Activated naive CD4-positive, alpha-beta T cell (primary cell): ENCODE measurements at places on chromosomes 11 and 22.

DNA sequence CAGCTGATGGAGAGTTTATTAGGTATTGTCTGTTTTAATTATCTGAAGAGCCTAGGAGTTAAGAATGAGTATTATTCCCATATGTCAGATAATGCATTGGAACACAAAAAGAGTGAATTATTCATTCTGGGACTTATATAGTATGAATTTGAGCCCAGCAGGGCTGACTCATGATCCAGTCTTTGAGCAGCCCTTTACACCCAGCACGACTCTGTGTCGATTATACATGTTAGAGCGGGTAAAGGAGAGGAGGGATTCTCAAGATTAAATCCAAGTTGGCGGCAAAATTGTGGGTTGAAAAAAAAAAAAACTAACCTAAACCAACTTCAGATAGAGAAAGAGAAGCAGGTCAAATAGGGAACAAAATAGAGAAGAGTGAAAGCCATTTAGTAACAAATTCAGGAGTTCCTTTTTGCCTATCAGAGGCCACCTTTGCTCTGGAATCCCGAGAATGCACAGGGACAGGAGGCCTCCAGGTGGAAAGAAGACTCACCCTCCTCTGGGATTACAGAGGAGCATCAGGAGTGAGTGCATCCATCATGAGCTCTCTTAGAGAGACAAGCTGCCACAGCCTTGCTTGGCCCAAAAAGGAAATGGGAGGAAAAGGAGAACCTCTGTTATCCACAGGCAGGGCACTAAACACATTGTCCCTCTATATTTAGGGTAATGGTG lies 3.1 kb downstream of the MRGPRX1 start:
- DNase-seq, result no peak

DNA sequence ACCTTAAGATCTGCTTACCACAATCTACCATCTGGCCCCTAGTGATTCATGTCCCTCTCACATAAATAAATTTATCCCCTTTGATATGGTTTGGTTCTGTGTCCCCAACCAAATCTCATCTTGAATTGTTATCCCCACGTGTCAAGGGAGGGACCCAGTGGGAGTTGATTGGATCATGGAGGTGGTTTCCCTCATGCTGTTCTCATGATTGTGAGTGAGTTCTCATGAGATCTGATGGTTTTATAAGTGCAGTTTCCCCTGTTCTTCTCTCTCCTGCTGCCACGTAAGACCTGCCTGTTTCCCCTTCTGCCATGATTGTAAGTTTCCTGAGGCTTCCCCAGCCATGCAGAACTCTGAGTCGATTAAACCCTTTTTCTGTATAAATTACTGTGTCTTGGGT lies 37.2 kb downstream of the OR2AG2 start:
- DNase-seq, result no peak

DNA sequence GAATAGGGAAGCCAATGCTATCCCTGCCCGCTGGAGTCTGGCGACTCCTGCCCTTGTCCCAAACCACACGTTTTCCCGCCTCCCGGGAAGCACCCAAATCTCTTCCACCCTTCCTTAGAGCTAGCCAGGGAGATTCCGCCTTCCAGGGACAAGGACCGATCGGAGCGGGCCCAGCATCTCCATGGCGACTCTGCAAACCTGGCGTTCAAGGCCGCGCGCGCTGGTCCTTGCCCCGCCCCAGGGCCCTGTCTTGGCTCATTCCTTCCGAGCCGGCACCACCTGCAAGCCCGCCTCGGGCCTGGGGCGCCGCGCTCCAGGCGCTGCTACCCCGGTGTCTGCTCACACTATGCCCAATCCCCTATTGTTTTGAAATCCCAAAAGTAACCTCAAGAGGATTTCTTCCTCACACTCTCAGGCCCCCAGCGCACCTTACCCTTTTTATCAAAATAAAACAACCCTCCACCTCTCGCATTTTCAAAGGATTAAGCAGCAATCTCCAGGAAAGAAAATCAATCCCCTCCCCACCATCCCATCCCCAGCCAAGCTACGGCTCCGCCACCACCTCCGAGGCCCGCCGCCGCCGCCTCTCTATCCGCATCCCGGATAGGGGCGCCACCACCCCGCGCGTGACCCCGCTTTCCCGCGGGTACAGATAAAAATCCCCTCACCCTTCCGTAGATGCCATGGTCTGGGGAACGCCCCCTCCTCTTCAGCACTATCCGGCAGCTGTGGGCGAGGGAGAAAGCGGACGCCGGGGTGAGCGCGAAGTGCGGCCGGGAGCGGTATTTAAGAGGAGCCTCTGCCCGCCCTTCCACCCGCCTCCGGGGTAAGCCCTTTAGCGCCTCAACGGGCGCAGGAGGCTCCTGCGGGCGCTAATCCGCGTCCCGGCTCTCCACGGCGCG lies 825 bp downstream of the SLC1A2 start:
- no peak for DNase-seq

DNA sequence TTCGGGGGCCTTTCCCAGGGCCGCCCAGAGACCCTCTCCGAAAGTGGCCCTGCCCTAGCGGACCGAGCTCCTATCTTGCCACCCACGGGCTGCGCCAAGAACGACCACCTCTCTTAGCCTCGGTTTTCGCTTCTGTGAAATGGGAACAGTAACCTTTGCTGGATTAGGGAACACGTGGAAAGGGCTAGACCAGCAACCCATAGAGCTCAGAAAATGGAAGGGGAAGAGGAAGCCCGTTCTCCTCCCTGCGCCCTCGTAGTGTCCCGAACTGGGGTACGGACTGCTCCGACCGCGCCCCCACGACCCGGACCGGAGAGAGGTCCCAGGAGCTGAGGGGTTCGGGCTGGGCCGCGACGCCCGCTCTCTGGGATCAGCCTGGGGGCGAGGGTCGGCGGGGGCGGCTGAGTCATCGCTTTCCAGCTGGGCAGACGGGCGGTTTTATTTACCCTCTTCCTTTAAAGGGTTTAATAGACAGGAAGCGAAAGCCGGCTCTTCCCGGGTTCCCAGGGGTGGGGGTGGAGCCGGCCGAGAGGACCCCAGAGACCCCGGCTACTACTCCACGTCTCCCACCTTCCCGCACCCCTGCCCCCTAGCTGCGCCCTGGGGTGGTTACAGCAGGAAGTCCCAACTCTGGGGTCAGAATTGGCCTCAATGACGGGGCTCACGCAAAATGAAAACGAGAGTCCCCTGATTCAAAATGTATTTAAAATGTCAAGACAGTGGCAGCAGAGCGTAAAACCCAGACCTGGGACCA lies 907 bp upstream of the PHLDA2 start:
- DNase-seq, result no peak

DNA sequence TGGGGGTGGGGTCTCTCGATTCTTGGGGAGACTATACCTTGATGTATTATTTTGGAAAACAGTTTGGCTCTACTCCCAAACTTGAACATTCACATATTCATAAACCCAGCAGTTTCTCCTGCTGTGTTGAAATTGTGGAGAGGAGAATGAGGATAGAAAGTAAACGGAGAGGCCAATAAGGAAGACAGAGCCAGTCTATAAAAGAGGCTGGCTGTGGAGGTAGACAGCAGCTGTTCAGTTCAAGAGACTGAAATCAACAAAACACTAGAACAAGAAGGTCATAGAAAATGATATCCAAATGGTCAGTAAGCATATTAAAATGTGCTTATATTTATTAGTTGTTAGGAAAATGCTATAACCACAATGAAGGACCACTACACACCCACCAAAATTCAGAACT lies 1.9 kb upstream of the MOGAT2 start:
- DNase-seq, result no peak

DNA sequence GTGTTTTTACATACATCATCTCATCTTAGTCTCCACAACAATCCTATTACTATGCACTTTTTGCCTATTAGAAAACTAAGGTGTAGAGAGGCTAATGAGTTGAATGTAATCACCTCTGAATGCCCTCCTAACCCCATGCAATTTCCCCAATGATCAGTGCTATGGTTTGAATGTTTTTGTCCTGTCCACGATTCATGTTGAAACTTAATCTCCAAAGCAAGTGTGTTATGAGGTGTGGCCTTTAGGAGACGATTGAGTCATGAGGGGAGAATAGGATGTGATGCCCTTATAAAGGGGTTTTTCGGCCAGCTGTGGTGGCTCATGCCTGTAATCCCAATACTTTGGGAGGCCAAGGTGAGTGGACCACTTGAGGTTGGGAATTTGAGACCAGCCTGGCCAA lies 2.0 kb upstream of the CCDC73 start:
- no peak for DNase-seq

- DNase-seq, result no peak
These were observed 18.5 kb downstream of the MYBPC3 start for GRCh38 chr11:47333886-47334443.

DNA sequence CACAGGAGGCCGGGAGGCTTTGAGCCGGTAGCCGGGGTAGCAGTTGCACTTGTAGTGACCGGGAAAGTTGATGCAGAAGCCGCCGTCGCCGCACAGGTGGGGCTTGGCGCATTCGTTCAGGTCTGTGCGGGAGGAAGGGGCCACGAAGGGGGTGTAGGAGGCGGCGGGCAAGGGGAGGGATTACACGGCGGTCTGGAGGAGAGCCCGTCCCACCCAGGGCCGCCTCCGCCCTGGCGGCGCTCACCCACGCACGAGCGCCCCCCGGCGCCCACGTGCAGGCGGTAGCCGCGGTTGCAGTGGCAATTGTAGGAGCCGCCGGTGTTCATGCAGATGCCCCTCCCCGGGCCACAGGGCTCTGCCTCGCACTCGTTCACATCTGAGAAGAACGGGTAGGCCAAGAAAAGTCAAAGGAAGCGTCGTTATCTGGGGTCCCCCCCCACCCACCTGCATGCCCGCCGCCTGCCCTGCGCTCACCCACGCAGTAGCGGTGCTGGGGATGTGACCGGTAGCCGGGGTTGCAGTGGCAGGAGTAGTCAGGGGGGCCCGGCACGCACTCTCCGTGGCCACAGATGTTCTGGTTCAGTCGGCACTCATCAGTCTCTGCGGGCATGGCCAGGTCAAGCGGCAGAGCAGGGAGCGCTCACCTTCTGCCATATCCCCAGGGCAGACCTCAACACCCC lies 10.6 kb downstream of the LTBP3 start:
- DNase-seq, result peak; percentile 37
